HepG2 (cell line): ENCODE measurements at places on chromosomes 4 and X.

DNA sequence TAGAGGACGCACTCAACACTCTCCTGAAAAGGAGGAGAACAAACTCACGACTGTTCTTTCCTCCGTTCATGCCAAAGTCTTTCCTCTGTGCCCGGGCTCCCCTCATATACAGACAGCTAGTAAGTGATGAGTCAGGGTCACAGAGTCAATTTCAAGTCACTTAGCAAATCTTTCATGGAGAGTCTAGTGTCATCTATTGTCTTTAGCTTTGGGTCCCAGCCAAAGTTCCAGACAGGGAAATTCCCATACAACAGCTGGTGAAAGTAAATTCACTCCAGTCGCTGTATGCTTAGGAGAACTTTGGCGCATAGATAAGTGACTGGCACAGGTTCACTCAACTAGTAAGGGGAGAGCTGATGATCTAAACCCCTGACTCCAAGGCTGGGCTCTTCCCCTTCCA, 226.5 kb downstream of the MID1 start:
- DNase-seq = peak; percentile 12

DNA sequence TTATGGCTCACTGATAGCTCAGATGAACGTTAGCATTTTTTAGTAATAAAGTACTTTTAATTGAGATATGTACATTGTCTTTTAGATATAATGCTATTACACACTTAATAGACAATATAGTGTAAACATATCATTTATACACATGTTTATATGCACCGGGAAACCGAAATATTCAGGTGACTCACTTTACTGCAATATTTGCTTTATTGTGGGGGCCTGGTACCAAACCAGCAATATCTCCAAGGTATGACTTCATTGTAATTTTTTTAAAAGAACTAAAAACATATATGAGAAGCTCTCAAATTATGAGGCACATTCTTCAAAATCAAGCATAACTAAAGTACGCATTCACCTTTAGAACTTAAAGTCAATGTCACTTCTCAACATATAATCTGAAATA, 231.2 kb upstream of the SLC7A11 start:
- DNase-seq = no peak

- DNase-seq = no peak
Observed at GRCh38 chr4:69907151-69907550, 23.7 kb upstream of the CSN1S1 start.

DNA sequence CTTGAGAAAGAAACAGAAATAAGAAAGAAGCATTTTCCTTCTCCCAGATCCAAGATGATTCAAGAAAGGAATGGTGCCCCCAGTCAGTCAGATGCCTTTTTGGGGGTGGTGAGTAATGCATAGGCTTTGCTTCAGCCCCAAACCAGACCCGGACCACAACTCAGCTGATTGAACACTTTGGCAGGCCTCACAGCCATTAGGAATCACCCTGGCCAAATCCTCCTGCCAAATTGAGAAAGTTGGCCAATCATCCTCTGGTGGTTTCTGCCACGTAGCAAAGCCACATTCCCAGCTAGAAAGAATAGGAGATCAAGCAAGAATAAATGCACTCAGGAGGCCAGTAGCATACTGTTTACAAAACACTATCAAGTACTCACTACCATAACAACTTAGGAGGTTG, 33.7 kb downstream of the FRMD7 start:
- no peak for DNase-seq

- DNase-seq = no peak
Observed at GRCh38 chr4:2789793-2790582, 2.9 kb upstream of the SH3BP2 start.

GRCh38 chr4:168731006-168731636, 234.3 kb downstream of the PALLD start:
- no peak for DNase-seq

GRCh38 chrX:18410038-18410437, 15.4 kb upstream of the CDKL5 start:
- no peak for DNase-seq

DNA sequence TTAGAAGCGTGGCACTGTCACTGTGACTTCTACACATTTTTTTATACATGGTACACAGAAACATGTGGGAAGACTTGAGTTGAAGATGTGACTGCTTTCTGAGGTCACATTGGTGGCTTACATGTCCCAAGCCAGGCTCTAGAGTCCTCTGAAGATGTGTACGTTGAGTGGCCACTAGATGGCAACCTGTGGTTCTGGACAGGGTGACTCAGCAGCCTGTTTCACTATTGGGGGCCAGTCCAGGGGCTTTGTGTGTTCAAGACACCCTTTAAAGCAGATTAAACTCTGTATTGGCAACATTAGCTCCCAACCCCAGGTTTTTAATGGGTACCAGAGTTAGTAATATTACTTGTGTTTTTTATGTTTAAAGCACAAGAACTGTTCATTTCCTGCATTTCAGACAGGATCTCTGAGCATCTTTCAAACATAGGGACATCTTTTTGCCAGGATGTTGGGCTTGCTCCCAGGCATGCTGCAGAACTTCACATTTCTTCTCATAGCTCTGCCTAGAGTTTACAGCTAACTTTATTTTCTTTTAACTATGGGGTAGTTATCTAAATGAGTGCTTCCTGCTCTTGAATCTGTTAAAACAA, 53.0 kb downstream of the DCUN1D4 start:
- peak; percentile 77 for DNase-seq

GRCh38 chr4:99062120-99062519, 26.5 kb downstream of the ADH5 start:
- no peak for DNase-seq
